GM12892 (cell line): ENCODE measurements at places on chromosomes 13 and 19.

GRCh38 chr19:30743011-30743410 is 370.8 kb downstream of the ZNF536 start:
- DNase-seq: no peak

DNA sequence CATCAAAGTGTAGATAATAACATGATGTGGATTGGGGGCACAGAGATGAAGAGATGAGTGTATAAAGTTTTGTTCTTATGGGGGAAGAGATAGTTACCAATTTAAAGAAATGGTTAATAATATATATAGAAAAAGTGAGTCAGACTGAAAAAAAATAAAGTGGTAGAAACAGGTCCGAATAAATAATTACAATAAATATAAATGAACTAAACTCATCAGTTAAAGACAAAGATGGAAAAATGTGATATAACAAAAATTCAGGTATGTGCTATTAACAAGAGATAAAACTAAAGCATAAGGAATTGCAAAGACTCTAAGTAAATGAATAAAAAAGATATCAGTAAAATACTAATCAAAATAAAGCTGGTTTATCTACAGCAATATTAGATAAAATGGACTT is 61.1 kb upstream of the KPNA3 start:
- no peak for DNase-seq

DNA sequence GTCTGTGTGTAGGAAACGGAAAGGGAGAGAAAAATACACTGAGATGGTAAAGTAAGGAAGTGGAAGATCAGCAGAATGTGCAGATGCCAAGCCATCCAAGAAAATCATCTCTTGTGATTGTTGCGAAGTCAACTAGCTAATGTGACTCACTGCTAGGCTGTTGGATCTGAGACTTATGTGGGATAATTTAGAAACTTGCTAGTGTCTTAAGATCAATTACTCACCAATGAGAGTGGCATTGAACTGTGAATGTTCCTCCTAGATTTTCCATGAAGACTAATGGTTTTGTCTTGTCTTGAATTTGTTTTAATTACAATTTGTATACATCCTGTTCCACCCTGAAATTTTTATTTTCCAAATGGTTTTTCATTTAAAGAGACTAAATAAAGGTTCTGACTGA is 771.6 kb downstream of the EFNB2 start:
- no peak for DNase-seq

GRCh38 chr19:19485998-19486290 is 29.4 kb downstream of the TSSK6 start:
- DNase-seq: no peak

DNA sequence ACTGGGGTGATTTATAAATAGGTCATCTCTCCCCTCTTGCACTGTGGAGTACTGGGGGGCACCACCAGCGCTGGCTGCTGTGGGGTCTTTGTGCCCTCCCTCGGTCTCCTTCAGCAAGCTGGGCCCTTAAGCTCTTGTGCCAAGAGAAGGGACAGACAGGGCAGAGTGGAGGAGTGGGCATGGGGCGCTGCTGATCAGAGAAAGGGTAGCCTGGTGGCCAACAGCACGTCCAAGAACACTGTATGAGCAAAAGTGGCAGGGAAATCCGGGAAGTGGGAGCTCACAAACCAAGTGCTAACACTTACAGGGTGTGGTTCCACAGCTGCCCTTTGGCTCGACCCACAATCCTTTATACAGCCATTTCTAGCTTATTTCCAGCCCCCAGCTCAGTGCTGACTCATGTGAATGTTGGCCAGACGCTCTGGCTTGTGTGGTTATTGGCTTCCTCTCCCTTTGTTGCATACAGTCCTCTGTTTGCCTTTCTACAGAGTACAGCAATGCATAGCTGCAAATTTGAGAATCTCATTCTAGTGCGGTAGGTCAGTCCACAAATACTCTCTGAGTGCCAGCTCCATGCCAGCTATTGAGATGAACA is 298.8 kb downstream of the SHISA2 start:
- DNase-seq: no peak

GRCh38 chr13:110105136-110105535 is 201.8 kb downstream of the COL4A1 start:
- DNase-seq: no peak

GRCh38 chr13:24127116-24127631 is 33.3 kb upstream of the SPATA13 start:
- no peak for DNase-seq

DNA sequence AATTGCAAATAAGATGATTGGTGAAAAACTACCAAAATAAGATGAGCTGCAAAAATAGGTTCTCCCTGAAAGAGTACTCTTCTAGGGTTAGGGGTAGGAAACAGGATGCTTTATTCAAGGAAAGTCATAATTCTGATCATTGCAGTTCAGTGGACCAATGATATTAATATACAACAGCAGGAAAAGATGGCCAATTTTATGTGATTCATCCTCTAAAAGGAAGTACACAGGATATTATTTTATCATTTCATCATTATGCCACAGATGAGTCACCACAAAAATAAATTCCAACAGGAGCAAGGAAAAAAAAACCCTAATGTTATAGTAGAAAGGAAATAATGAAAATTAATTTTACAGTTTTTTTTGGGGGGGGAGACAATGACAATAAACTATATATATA is 205.0 kb downstream of the NALCN start:
- DNase-seq: no peak

DNA sequence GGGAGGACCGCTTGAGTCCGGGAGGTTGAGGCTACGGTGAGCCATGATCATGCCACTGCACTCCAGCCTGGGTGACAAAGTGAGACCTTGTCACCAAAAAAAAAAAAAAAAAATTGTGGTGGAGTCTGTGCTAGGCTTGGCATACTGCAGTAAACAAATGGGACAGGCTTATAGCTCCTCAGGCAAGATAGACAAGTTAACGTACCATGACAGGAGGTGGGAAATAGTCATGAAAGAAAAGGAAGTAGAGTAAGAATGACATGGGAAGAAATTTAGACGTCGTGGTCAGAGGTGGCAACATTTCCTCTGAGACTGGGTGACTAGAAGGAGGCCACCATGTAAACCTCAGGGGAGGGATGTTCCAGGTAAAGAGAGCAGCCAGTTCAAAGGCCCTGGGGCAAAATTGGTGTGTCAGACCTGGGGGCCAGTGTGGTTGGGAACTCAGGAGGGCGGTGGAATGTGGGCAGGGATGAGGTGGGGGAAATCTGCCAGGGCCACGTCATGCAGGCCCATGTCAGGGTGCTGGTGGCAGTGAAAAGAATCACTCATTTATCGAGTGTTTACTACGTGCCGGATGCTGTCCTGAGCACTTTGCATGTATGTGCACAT is 5.6 kb downstream of the SNRPA start:
- DNase-seq: no peak

GRCh38 chr19:53432088-53432661 is 391 bp downstream of the ZNF761 start:
- no peak for DNase-seq

- DNase-seq: no peak
These were observed 24.8 kb upstream of the PLA2G4C start for GRCh38 chr19:48135411-48135810.

DNA sequence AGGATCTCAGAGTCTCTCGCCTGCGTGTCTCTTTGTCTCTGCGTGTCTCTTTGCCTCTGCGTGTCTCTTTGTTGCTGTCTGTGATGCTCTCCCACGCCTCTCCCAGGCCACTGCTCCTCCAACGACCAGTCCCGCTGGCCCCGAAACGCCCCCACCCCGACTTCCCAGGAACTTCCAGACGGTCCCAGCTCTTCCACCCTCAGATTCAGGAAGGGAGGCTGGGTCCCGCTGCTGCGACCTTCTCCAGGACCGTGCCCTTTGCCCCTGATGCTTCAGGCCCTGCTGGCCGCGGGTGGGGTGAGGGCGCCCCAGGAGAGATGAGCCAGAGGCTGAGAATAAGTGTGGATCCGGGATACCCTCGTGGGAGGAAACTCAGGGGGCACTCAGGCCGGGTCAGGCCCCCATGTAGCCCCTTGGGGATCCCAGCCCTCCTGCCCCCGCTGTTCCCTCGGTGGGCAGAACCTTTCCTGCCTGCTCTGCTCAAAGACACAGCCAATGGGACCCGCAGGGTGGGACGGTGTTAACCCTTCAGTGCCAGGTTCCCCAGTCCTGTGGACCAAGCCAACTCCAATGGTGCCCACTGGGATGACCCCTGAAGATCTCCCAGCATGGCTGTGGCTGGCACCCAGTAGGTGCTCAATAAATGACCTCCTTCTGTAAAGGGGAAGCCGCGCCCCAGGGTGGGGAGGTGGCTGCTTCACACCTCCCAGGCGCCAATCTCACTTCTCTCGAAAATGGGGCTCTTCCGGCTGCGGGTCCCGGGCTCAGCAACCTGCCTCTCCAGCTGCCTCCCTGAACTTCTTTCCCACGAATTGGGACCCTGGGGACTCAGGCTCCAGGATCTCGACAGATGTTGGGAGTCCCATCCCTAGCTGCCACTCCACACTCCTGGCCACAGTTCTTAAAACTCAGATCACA is 1.5 kb upstream of the S1PR5 start:
- no peak for DNase-seq

DNA sequence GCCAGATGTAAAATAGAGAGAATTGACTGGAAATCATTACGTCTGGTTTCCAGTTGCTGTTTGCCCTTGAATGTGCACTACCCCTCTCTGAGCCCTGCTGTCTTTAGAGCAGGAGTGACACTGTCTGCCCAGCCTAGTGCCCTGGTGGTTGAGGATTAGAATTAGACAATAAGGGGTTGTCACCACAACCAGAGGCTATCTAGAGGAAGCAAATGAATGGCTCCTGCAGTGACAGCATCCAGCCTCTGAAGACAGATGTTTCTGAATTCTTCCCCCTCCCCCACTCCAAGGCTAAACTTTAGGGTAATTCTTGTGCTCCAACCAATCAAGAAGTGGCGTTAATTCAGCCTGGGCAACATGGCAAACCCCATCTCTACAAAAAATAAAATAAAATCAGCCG is 2.0 kb downstream of the RAB8A start:
- DNase-seq: no peak

DNA sequence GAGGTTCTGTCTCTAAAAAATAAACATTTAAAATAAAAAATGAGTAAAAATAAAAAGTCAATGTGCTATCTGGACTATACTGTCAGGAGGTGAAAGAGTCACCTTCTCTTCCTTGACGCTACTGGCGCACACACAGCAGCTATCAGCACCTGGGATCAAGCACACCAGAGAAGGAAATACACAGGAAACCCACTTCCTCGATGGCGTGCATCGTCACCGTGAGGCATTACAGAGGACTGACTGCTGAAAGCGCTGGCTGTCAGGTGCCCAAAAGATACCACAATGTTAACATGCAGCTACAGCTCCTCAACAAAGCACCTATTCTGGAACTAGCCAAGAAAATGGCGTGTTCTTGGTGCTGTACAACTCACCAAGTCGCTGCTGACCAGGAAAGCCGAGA is 6.1 kb downstream of the SLC35E1 start:
- DNase-seq: no peak

- no peak for DNase-seq
These were observed 13.9 kb upstream of the DNAJC15 start for GRCh38 chr13:43009506-43009905.

DNA sequence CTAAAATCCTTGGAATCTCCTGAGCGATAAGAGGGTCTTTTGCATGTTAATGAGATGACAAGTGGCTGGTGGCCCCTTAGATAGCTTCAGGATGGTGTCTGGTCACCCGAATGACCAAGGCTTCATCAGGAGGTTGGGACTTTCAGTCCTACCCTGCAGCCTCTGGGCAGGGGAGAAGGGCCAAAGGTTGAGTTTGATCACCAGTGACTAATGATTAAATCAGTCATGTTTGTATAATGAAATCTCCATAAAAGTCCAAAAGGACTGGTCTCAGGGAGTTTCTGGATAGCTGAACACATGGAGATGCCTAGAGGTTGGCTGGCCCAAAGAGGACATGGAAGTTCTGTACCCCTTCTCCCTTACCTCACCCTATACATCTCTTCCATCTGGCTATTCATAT is 316.2 kb downstream of the MTUS2 start:
- no peak for DNase-seq

DNA sequence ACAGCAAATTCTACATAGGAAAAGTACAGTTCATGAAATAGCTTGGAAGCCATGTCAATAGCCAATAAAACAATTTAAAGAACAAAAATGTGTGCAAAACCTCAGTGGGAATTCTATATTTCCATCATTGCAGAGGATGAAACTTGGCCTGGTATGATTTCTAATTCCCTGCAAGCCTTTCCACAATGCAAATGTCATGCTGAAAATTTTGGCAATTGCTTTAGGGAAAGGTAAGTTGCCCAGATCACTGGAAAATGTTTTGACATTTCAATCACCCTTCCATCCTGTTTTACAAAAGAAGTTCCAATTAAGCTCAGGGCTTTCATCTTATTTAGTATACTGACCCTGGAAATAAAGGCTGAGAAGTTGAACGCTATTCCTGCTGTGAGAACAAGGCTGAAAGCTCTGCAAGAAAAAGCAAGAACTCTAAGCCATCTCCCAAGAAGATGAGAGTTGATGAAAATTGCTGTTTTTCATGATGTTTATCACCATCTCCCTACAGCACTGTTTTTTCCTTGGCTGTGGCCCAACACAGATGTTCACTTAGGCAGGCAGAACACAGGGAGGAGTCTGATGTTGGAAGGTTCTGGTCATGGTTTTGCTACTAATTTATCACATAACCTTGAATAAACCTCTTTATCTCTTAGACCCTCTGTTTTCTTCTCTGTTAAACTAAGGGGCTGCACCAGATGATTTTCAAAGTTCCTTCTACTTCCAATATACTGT is 263.7 kb downstream of the KCTD12 start:
- DNase-seq: no peak

GRCh38 chr13:28429096-28429495 is 65.8 kb downstream of the FLT1 start:
- DNase-seq: no peak

DNA sequence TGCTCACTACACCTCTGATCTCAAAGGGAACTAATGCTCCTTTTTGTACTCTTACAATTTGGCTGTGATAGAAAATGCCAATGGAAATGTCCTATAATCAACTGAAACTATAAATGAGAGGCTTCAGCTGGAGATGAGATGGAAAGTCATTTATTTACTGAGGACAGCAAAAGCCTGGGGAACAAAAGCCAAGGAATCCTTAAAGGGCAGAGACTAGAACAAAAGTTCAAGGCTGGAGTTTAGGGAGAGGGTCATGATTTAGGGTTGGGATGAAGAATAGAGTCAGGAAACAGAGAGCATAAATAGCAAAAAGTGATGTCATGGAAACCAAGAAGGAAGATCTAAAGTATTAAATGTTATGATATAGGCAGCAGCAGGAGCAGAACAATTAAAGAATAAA is 401.1 kb downstream of the FGF14 start:
- DNase-seq: no peak

GRCh38 chr13:73428706-73429105 is 369.9 kb downstream of the KLF5 start:
- no peak for DNase-seq
